ENCODE measurements at places on chromosomes 11 and 22. TPM values are rescaled to one million over a fixed set of nuclear protein-coding genes. Genes with fewer than 3 reads are reported as not detected.

Gene OR52A1
- total RNA-seq = not detected

Gene SCGB2A2
- not detected for total RNA-seq

Gene UBQLN3
- 0.15 TPM for total RNA-seq

Gene CDHR5
- not detected for total RNA-seq

Gene PRODH
- total RNA-seq = 0.17 TPM

Gene SYT7
- 22.7 TPM for total RNA-seq

Gene OR51B5
- total RNA-seq = 0.29 TPM

Gene MYBPC3
- not detected for total RNA-seq

Gene LINC01488
- not detected for total RNA-seq
